GM04503 (cell line): ENCODE measurements at places on chromosomes 7 and 10.

DNA sequence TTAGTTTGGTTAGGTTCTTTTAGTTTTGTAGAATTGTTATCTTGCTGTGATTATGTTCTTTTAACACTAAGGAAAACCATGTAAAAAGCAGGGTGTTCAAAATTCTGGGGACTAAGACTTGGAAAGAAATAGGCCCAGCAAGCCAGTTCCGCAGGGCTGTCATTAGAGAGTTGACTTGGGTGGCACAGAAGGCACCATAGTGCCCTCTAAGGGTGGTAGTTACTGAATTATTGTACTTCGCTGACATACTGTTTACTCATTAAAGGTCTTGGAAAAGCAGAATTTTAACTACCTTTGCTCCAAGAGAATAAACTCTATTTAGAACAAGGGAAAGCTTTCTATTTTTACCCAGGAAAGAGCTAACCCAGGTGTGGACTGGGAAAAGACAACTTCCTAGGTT lies 86.5 kb downstream of the OTUD1 start:
- no peak for DNase-seq

DNA sequence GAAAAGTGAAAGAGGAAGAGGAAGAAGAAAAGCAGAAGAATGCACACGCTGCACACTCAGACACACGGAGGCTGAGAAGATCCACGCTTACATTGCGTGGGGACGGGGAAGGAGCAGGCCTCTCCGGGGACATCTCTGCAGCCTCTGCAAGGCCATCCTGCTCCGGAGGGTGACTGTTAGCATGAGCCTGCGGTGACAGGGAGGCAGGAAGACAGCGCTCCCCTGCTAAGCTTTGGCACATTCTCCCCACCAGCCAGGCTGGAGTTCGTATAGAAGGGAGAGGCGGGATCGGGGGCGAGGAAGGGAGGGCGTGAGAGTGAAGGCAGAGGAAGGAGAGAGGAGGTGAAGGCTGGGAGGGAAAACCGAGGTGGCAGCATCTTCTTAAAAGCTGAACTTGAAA lies 366.0 kb upstream of the SHH start:
- no peak for DNase-seq

- DNase-seq: no peak
These were observed 19.2 kb downstream of the ADAP1 start for GRCh38 chr7:935164-935873.

DNA sequence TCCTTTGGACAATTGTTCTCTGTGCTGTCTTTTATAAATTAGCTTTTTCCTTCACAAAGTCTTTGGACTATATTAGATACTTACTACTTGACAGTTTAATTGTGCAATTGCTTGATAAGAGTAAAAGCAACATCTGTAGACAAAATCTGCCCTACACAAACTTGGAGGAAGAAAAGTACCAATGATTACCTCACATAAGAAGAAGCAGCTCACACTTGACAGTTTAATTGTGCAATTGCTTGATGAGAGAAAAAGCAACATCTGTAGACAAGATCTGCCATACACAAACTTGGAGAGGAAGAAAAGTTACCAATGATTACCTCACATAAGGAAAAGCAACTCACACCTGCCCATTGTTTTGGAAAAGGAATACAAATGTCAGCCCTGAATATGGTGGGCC lies 17.1 kb upstream of the SCIN start:
- DNase-seq: no peak

DNA sequence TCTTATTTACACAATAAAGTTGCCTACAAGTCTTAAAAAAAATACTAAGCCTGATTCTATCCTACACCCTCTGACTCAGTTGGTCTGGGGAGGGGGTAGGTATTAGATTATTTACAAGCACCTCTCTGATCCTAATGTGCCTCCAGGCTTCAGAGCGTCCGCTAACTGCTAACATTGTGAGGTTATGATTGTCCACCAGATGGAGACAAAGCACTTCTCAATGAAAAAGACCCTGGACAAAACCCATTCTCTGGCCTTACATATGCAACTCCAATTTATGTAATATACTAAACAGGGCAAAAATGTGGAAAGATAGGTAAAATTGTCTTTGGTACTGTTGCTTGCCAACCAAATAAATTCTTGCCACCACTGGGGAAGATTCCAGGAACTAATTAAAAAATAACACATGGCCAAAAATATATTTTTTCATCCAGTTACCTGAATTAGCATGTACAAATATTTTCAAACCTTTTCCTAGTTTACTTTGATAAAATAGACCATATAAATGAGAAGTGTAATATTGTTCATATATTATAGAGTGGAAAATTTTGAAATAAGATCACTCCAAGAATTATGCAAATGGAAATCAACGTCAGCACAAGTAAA lies 92.4 kb downstream of the KIF20B start:
- DNase-seq: peak; percentile 15

GRCh38 chr10:44879531-44879899 lies 31.6 kb upstream of the TMEM72 start:
- DNase-seq: no peak

DNA sequence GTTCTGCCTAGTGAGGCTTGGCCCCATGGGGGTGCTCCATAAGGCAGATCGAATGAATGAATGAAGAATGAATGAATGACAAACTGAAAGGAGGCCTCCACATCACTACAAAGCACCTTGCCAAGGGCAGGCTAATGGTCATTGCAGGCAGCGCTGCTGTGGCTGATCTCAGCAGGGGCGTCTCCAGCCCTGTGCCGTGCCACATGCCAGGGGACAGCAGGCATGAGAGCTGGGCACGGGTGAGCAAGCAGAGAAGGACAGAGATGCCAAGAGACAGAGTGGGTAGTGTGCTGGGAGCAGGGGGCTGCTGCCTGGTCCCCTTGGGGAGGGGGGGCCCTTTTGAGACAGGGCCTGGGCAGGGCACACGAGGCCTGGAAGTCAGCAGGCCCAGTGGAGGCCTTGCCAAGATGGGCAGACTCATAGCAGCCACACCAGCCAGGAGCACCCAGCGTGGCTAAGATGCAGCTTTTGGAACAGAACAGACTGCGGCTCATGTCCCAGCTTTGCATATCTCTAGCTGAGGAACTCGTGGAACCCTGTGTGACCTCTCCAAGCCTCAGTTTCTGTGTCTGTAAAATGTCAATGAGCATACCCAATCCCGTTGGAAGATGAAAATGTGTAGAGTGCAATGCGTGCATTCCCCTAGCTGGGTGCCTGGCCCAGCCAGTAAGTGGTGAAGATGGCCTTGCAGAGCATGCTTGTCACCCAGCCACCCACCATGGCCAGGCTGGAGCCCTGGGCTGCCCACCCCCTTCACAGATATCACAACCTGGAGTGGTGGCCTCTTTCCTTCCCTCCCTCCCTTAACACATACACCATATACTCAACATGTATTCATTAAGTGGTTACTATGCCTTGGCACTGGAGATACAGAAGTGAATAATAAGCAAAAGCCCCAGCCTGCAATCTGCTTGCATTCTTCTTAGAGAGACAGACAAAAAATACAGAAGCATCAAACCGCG lies 61.1 kb upstream of the LRRC18 start:
- no peak for DNase-seq

DNA sequence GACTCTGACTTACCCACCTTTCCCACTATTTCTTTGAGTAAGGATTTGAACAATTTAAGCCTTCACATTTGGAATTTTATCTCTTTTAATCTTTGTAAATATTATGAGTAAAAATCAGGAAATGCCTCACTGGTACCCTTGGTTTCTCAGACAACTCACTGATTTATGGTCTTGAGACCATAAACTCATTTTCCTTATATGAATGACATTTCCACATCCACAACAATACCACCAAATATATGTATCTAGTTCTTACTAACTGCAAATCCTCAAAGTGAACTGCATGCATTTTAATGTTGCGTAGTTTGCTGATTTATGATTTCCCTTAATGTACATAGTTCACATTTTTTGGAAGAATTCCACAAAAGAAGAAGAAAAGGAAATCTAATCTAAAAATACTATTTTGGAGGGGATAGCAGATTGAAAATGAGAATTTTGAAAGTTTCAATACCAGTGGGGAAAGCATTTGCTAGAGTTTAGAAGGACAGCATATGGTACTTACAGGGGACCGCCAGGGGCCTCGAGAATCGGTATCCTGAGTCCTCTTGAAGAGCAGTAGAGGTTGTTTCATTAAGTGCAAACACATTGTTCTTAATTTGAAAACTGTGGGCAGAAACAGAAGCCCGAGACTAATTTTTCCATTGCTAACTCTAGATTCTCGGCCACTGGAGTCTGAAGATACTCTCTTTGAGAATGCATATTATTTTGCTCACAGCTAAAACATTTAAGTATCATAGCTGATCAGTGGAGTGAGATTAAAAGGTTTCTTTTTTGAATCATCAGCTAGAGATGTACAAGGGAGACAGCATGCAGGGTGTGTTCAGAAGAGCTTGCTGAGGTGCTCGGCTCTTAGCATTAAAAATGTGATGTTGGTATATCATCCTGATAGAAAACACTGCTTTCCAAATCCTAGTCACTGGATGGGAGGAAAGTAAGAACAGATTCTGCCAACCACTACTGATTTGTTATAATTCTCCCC lies 964.0 kb downstream of the GATA3 start:
- DNase-seq: no peak

DNA sequence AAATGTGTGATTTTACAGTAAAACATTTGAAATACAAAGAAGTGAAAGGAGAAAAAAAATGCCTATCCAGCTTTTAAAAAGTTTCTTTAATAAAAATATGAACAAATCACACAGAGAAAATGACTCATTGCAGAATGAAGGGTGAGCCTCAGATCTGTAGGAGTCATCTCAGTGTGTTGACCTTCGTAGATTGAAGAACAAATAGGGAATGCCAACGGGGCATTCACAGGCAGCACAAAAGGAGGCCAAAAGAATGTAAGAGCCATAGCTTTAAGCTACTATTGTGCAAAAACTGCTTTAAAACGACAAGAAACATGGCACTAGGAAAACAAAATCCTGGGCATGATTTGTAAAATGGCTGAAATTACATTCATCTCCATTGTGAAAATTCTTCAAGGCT lies 782.7 kb upstream of the CELF2 start:
- DNase-seq: no peak

DNA sequence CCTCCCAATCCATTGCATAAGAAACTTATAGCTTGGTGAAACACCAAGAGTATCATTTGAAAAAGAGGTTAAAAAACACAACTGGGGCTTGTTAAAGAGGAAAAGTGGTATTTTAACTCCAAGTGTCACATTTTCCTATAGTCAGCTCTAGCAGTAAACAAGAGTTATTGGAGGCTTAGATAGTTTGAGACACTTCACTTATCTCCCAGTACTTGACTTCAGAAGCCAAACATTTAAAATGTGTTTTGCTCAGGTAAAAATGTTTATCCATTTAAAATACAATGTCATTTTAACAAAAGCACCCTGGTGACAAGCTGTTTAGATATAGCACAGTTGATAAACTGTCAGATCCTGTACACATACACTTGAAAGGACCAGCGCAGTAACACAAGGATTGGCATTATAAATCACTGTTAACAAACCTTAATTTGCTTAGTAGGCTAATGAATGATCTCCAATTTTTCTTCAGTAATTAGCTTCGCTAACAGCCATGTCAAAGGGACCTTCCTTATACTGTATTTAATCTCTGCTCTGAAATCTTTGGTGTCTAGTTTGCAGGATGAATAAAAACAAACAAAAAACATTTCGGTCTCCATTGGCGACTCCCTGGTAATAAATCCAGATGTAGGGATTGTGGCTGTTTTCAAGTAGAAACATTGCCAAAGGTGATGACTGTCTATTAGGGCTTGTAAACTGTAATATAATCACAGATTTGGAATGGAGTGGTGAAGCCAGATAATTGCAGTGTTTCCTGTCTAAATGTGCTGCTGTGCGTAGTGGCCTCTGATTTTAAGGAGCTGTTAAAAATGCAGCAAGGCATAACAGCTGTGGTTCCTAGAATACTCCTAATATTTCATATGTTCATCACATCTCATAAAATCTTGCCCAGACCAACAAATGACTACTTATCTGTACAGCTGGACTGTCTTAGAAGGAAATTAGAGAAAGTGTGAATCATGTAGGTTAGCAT lies 545.1 kb downstream of the AUTS2 start:
- peak; percentile 81 for DNase-seq

GRCh38 chr7:127598318-127598717 lies 4.8 kb downstream of the FSCN3 start:
- no peak for DNase-seq

- no peak for DNase-seq
These were observed 32.9 kb downstream of the SVOPL start for GRCh38 chr7:138668229-138668596.

DNA sequence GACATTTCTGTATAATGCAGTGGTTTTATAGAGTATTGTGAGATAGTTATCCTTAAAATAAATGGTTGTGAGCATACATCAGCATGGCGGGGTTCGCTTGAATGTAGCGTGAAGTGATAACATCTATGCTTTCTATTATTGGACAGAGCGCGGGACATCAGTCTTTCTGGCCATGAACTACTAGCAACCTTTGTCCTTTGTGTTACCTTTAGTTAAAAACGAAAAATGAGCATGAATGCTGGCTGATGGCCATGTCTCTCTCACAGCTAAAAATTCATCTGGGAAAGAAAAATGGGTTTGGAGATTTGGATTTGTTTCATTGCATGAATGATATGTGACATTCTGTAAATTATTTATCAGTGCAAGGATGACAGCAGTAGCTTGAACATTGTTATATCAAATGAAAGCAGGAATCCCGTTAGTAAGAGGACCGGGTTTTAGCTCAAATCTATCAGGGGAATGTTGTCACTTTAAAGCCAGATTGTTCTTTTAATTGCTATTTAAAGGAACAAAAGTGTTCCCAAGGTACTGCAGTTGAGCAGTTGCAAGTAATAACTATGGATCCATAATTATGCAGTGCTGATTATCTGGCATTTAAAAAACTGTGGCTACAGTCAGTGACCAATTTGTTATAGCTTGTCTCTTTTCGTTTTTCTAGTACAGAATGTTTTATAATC lies 131.0 kb downstream of the KAT6B start:
- DNase-seq: no peak
